T-helper 2 cell (primary cell): ENCODE measurements at places on chromosomes 7 and 10.

DNA sequence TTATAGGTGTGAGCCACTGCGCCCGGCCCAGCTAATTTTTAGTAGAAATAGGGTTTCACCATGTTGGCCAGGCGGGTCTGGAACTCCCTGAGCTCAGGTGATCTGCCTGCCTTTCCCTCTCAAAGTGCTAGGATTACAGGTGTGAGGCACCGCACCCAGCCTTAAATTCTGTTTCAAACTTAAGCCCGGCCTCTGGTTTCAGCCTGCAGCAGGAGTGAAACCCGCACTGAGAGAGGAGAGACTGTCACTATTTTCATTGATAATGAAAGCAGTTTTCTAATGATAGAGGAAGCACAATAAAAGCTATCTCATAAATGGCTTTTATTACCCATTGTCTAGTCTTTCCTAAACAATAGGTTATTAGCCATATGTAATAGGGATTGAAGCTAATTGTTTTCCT is 415.5 kb downstream of the GALNT17 start:
- no peak for DNase-seq

GRCh38 chr7:44646176-44646920 is 39.9 kb downstream of the OGDH start:
- DNase-seq, result no peak

DNA sequence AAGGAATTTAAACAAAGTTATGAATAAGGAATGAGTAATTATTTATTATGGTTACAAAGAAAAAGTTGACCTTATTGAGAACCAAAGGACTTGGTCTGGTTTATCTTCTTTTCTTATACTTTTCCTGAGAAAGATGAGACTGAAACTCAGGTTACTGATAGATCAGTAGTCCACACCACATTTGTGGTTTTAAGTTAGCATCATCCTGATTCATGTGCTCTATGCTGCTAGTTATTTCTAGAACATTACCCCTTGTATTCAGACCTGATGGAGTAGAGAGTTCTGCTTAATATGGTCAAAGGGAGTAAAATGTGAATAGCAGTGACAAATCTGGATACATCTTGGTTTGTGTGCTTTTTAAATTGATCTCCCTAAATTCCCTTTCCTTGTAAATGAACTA is 63.8 kb downstream of the FOXP2 start:
- DNase-seq, result no peak

DNA sequence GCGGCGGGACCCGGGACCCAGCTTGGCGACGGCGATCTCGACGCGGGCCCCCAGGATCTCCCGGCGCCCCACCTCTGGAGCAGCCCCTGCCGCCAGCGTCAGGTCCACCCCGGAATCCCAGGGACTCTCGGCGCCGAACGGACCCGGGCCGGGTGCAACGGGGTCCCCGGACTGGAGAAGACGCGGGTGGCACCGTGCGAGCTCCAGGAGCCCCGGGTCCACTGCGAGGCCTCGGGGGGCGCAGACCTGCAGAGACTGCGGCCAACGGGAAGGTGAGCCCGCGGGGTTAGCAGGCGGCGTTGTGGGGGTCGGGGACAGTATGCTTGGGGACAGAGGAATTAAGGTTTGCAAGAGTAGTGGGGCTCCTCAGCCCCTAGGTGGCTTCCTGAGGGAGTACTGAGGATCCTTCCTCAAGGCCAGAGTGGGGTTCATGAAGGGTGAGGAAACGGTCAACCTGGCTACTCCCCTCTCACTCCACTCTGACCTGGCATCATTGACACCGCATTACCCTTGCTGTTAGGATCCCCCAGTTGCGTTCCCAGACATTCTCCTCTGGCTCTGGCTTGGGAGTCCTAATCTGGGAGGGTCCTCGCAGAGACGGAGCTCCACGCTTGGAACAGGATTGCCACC is 353 bp downstream of the EPHB6 start:
- DNase-seq, result no peak

DNA sequence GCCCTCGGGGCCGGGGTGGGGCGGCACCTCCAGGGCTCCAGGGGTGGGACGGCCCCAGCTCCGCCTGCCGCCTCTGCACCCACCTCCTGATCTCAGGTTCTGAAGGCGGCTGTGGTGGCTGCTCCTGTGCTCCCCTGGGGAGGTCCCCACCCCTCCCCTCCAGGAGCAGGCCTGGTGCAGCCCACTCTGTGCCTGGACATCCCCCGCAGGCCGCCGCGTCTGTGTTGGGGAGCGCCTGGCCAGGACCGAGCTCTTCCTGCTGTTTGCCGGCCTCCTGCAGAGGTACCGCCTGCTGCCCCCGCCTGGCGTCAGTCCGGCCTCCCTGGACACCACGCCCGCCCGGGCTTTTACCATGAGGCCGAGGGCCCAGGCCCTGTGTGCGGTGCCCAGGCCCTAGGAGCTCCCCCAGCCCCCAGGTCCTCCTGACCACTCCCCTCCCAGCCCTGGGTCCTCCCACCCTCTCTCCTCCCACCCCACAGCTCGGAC is 5.5 kb downstream of the CYP2W1 start:
- DNase-seq, result no peak

DNA sequence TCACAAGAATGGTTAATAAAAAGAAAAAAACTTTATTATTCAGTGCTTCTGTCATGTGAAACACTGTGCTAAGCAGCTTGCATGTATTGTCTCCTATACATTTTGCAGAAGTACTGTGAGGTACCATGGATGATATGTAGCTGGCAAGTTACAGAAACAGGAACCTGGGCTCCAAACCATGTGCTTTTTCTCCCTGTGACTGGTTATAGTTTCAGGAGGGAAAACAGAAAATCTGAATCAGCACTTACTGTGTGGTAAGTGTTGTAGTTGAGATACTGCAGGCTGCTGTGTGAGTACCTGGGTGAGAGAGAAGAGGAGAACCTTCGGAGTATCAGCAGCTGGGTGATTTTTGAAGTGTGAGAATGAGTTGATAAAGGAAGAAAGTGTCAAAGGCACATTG is 285.0 kb downstream of the SUGCT start:
- no peak for DNase-seq

DNA sequence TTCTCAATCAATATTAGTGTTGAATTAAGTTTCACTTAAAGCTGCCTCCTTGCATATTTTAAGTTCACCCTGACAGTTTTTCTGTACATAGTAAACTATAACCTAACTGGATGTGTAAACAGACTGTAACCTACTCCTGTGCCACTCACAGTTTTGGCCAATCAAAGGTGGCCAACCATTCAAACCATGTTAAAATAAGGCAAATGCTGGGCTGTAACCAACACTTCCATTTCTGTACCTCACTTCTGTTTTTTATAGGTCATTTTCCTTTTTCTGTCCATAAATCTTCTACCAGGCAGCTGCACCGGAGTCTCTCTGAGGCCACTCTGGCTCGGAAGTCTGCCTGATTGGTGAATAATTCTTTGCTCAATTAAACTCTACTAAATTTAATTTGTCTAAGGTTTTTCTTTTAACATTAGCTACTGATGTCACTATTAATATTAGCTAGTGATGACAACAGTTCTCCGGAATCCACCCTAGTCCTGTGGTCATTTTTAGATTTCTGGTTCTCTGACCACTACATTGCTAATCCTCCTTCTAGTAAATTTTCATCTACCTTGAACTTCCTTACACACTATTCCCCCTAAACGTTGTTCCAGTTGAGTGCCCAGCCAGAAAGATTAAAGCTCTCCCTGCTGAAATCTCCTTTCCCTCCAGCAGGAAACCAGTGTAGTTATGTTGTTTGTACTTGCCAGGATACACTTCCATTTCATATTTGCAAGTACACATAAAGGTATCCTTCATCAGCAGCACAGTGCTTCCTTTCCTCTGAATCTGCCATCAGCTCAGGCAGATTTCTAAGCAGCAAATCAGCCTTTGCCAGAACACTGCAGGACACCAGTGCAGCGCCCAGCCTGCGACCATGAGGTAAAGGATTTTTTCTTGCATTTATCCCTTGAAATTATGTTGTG is 18.6 kb upstream of the IFIT2 start:
- no peak for DNase-seq

- DNase-seq, result no peak
Measured at GRCh38 chr7:69676247-69676646, 78.0 kb downstream of the AUTS2 start.

GRCh38 chr10:85599081-85599480 is 767.5 kb downstream of the GRID1 start:
- no peak for DNase-seq

GRCh38 chr10:112363696-112364688 is 9.9 kb upstream of the ACSL5 start:
- DNase-seq, result no peak

DNA sequence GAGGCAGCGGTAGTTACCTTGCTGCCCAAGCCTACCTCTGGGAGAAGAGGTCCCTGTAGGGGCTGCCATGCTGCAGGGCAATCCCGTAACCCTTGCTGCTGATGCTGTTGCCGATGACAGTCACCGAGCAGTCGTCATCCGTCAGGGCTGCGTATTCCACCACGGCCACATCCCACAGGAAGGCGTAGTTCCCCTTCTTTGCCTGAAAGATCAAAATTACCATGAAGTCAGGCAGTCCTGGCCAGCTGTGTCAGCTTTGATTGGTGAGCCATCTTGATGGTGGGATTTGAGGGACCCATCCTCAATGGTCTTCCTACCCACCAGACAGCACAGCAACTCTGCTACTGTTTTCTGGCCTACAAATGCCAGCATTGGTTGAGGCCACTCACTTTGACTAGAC is 746.8 kb downstream of the GRID1 start:
- no peak for DNase-seq

- no peak for DNase-seq
Measured at GRCh38 chr7:157527686-157528085, 190.9 kb downstream of the DNAJB6 start.

GRCh38 chr7:95916573-95917297 is 144.4 kb downstream of the DYNC1I1 start:
- DNase-seq, result peak; percentile 41

DNA sequence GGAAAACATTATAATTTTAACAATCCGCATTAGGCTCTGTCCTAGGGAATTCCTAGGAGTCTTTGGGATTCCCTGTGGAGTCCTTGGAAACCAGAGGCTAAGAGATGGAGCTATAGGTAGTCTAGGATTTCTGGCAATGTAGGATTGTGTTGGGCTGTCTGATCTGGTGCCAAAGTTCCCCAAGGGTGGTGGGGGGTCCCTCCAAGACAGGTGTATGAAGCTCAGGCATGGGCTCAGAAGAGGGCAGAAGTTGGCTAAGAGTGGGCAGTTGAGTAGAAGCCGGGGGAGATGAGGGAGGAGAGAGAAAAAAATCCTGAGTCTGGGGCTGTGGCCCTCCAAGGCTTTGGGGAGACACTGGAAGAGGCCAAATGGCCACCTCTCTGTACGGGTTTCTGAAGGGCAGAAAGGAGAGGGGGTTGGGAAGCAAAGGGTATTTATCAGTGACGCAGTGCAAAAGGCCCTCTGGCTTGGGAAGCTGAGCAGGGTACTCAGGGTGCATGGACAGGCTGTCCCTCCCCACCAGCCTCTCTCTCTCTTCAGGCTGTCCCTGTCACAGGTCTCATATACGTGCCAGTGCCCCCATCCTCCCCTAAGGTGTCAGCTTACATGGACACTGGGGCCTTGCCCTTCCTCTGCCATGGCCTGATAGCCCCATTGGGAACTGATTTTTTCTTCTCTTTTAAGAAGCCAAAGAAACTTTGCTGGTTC is 929 bp downstream of the HOXA6 start:
- no peak for DNase-seq

DNA sequence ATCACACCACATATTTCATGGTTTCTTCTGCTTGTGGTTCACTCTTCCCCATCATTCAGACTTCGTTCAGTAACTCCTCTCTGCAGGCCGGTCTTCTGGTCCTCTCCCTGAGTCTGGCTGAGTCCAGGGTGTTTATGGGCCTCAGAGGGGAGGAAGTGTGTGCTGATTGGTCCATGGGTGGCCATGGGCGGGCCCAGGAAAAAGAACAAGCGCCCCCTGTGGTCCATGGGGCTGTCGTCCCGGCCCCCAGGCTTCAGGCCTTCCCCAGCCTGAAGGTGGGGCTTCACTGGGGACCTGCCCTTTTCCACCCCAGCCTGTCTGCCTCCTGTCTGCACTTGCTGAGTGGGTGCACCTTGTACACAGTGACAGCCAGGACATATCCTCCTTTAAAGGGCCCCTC is 123.7 kb downstream of the VIPR2 start:
- DNase-seq, result no peak

DNA sequence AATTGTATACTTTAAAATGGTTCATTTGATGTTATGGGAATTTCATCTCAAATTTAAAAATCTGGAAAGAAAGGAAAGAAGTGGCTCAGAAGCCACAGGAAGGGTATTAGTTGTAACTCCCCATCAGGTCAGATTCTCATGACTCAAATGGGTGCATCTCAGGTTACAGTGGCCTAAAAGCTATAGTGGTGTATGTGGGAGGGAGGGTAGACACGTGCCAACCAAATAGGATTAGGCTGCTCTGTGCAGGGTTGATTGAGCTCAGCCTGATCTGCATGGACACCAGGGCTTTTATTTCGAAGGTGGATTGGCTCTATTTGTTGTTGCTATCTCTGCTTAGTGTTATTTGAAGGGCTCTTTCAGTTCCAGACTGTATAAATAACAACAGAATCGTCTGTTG is 121.5 kb upstream of the PRR15 start:
- DNase-seq, result no peak

- no peak for DNase-seq
Measured at GRCh38 chr7:28761505-28761904, 196.6 kb downstream of the TRIL start.

DNA sequence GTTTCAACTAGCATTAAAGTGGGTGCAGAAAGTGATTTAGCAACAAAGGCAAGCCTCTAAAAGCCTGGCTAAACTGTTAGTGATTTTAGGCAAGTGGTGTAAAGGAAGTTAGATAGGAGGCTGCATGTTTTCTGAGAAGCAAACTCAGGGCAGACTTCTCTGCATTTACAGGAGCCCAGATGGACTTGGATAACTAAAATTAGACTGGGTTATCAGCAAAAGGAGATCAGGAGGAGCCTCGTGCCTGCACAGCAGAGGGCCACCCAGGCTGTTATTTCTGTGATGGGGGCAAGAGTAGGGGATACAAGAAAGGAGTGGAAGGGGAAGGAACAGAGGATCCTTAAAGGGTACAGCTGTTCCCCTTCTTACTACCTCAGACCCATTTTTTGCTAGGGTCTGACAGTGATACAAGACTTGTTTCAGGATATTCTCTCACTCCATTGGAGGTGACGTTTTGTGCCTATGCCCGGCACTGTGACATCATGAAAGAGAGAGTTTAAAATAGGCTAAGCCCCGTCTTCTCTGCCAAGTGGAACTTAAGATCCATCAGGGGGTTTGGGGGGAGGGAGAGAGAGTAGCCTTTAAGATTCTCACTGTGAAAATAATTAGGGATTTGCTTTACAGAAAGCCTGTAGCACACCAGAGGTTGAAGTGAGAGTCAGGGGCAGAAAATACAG is 49.6 kb upstream of the PDCD4 start:
- no peak for DNase-seq

- no peak for DNase-seq
Measured at GRCh38 chr10:125343118-125343925, 183.0 kb upstream of the CTBP2 start.

DNA sequence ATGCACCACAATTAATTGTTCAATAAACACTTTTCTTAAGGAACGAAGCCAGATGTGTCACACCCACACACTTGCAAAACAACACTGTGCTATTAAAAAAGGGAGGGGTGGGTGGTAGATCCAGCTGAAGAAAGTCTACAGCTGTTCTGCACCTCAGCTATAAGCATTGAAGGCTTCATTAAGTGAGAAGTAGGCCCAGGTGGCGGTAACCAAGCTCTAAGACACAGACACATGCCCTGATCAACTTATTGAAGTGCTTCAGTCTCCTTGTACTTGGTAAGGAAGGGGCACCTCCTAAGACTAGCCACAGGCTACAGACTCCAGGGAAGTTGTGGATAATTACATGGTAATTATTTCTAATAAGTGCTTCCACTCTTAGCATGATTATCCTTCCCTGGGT is 4.5 kb upstream of the CPVL start:
- no peak for DNase-seq

- DNase-seq, result no peak
Measured at GRCh38 chr10:62748386-62748785, 56.1 kb upstream of the ADO start.

GRCh38 chr7:128041203-128041602 is 10.0 kb upstream of the LRRC4 start:
- no peak for DNase-seq
